A549 treated with Mapracorat at 1 μM for 4 hours (cell line): ENCODE measurements at places on chromosomes 5 and 9. TPM values are rescaled to one million over a fixed set of nuclear protein-coding genes. Genes with fewer than 3 reads are reported as not detected.

The DEPDC1B gene
- 12.5 to 16.6 TPM (median 15.2 TPM) in 5 replicates for total RNA-seq

The IFNA13 gene
- not detected in 5 replicates for total RNA-seq

The ISL1 gene
- 0.13 TPM in 1 of 5 replicates, not detected in the others for total RNA-seq

The IL13 gene
- 0.11 to 0.14 TPM in 2 of 5 replicates, not detected in the others for total RNA-seq
